ENCODE measurements at places on chromosomes 13 and 19. TPM values are rescaled to one million over a fixed set of nuclear protein-coding genes. Genes with fewer than 3 reads are reported as not detected.

Gene CCDC106
- total RNA-seq: 10.5 TPM

Gene NOVA2
- total RNA-seq: 2.6 TPM

Gene ITPKC
- 79.4 TPM for total RNA-seq

DNA sequence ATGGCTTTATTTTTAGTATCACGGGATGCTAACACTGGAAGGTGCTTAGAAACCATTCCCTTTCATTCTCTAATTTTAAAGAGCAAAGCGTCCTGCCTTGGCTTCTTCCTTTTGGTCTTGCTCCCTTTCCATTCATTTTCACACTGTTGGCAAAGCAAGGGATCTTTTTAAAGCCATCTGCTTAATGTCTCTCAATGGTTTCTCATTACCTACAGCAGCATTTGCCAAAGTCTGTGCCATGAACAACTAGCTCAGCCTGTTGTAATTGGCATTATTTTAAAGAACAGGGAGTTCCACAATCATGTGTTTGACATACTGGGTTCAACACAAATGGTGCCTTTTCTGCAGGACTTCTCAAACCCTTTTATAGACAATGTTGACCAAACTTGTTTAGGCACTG, 444.3 kb downstream of the GPC6 start:
- no peaks in the 10 kb centered on the region for H3K27me3 ChIP-seq
- no peak overlapping the region for H3K27ac ChIP-seq
- no peak for DNase-seq
- no peak overlapping the region for H3K4me3 ChIP-seq
- H3K36me3 ChIP-seq: no peaks in the 10 kb centered on the region

- no peak overlapping the region for H3K27ac ChIP-seq
- H3K4me3 ChIP-seq: no peak overlapping the region
- H3K4me1 ChIP-seq: no peaks in the 10 kb centered on the region
Measured at GRCh38 chr13:31056644-31057271, 104.9 kb downstream of the HSPH1 start.

- H3K36me3 ChIP-seq: no peaks in the 10 kb centered on the region
- H3K27me3 ChIP-seq: no peaks in the 10 kb centered on the region
- H3K4me3 ChIP-seq: no peak overlapping the region
- no peak overlapping the region for H3K27ac ChIP-seq
- H3K4me1 ChIP-seq: no peaks in the 10 kb centered on the region
Measured at GRCh38 chr13:77430377-77430951, 103.6 kb upstream of the MYCBP2 start.
